ENCODE measurements at places on chromosomes 11 and 22.

DNA sequence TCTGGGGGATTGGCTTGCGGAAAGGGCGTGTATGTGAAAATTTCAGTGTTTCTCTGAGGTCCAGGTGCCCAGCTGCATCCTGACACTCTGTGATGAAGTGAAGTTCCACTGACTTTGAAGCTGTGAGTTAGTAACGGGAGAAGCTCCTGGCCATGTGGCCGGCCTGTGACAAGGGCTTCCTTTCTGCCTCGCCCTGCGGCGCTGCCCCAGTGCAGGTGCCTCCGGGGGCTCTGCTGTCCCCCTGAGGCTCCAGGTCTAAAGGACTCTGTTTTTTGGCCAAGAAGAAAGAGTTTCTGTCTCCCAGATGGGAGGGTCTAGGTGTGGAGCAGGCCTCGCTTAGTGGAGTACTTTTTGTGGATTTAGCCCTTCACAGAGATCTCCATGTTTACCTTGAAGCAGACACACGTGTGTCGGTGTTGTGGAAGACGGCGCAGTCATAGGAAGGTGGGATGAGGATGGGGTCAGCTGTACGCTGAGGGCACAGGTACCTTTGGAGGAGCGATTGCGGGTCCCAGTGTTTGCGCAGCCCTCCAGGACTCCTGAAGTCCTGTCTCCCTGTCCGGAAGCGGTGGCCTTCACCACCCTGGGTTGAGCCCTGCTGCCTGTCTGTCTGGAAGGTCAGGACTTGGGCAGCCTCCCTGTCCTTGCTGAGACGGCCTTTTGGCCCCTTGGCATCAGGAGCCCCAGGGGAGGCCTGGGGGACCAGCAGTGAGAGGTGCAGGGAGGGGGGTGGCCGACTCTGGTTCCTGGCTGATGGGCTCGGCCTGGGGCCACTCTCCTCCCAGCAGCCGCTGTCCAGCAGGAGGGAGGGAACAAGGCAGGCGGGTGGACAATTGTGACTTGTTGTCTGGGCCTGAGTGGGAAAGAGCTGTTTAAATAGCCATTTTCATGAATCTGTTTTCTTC lies 1249.3 kb downstream of the BRD1 start:
- DNase-seq: no peak

DNA sequence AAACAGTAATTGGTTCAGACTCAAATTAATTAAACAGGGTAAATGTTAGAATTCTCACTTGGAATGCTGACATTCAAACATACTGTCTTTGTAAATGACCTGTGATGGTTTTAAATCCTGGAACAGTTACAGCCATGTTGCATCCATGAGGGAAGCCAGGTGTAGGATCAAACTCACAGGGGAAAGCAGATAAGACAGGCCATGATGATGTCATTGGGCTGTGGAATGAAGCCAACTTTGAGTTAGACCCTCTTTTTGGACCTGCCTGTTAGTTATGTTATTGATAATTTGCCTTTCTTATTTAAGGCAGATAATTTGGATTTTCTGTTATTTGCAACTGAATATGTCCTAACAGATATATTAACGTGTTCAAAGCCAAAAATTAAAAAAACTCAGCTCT lies 39.3 kb upstream of the ABTB2 start:
- no peak for DNase-seq

GRCh38 chr11:1289211-1289935 lies 20.1 kb downstream of the TOLLIP start:
- no peak for DNase-seq

DNA sequence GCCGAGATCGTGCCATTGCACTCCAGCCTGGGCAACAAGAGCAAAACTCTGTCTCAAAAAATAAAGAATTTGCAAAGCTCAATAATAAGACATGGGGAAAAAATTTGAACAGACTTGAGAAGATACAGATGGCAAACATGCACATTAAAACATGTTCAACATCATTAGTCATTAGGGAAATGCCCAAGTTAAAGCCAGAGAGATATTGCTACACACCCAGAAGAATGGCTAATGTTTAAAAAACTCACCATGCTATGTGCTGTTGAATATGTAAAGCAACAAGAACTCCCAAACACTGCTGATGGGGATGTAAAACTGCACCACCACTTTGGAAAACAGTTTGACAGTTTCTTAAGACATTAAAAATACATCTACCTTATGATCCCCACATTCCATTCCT lies 12.6 kb downstream of the LRRC75B start:
- no peak for DNase-seq

DNA sequence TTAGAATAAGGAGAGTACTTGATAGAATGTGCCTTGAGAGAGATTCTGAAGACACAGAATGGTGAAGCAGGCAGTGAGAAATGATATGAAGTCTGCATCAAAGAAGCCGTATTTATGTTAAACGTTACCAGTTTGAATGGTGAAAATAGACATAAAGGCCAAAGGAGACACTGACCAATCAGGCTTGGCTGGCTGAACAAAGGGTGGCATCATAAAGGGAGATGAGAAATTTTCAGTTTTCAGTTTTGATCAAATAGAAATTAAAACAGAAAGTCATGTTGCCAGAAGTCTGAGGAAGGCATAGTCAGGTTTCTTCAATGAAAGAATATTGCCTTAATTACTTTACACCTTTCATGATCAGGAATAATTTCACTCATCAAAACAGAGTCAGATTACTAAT lies 6.6 kb downstream of the OR51F1 start:
- DNase-seq: no peak

- no peak for DNase-seq
Observed at GRCh38 chr22:22945195-22945594, 57.6 kb downstream of the IGLL5 start.

GRCh38 chr11:131770801-131771200 lies 400.4 kb downstream of the NTM start:
- DNase-seq: no peak

- DNase-seq: no peak
Observed at GRCh38 chr11:9473408-9473807, 12.6 kb downstream of the ZNF143 start.

- peak; percentile 64 for DNase-seq
Observed at GRCh38 chr22:39543095-39543494, 10.5 kb upstream of the RPS19BP1 start.

- no peak for DNase-seq
Observed at GRCh38 chr11:119340335-119341221, at the start of gene C1QTNF5. TSS of gene C1QTNF5 (minus strand) at chr11:119340883. CDS start at chr11:119340397, 486 bp downstream.
